ENCODE measurements at places on chromosomes 11 and 22. TPM values are rescaled to one million over a fixed set of nuclear protein-coding genes. Genes with fewer than 3 reads are reported as not detected.

GRCh38 chr11:122882857-122883645 is 492 bp downstream of the JHY start:
- peak; percentile 18 for DNase-seq

Gene KDELR3
- total RNA-seq = 5.3 TPM

GRCh38 chr11:133833898-133834681 is 11.2 kb downstream of the SPATA19 start:
- DNase-seq = no peak

- DNase-seq = no peak
These were observed 6.5 kb downstream of the IGLL5 start for GRCh38 chr22:22893891-22894739.

DNA sequence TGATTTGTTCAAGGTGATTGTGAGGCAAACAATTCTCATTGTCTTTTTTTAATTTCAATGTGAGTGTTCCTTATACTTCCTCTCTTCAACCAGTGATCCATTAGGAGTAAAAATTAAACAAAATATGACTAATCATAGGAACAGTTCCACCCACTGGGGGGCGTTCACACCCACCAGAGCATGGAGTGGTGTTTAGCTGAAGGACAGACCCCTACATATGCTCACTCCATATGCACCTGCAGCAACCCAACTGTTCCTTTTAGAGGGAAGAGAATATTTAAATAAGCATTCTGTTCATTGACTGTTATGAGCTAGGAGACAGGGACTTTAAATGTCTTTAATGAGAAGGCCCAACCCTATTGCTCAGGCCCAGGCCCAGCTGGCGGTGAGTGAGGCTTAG is 78.7 kb upstream of the DRD2 start:
- no peak for DNase-seq

Gene GSTT2B
- 2.1 TPM for total RNA-seq

DNA sequence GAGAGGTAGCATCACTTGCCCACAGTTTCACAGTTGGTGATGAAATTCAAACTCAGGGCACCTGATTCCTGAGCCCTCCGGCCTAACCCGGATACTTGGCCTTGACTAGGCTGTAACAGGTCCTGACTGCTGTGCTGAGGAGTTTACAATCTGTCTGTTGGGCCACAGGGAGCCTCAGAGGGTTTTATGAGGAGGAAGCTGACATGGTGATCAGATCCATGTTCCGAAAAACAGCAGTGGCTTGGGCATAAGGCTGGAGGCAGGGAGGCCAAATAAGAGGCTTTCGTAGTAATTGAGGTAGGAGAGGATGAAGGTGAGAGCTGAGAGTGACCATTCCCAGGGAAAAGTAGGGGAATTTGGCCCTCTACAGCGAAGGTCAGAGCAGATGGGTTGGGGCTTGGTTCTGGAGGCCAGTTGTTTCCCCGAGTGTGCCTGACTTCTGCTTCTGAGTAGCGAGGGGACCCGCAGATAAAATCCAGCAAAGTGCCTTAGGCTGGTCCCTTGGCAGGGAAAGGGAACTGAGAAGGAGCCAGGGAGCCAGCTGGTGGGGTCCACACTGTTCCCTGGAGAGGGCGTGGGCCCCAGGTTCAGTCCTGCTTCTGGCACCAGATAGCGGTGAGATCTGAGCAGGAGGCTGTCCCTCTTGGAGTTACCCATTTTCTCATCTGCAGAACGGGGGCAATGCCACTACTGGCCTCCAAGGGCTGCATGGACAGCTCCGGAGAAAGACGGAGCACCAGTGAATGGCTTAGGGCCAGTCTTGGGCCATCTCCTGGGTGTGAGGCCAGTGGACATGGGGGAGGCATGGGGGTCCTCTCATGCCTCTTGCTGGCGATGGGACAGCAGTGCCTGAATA is 6.5 kb downstream of the PRDM11 start:
- no peak for DNase-seq

Gene GAS2L1
- total RNA-seq = 8.9 TPM

GRCh38 chr11:70532066-70532440 is 133.7 kb downstream of the CTTN start:
- DNase-seq = no peak

GRCh38 chr22:43269246-43269645 is 73.9 kb downstream of the SCUBE1 start:
- DNase-seq = peak; percentile 35

DNA sequence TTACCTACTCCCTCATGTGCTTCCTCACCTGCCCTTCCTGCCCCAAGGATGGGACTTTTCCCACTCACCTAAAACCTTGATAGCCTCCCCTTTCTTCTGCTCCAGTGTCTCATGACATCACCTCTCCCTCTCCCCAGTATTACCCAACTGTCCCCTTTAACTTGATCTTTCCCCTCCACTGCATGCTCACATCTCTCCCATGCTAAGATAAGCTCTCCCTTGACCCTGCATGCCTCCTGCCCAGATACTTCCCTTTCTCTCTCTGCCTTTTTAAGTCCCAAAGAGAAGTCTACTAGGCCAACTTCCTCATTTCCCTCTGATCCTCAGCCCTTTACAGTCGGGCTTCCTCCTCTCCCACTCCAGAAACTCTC is 14.8 kb downstream of the CD3E start:
- DNase-seq = no peak

- DNase-seq = no peak
These were observed 49.1 kb downstream of the MICAL2 start for GRCh38 chr11:12159351-12160099.

GRCh38 chr11:65496304-65497140 is 2.3 kb upstream of the MALAT1 start:
- DNase-seq = no peak

Gene EMID1
- 9.0 TPM for total RNA-seq

GRCh38 chr11:73334384-73335203 is 26.5 kb downstream of the ARHGEF17 start:
- no peak for DNase-seq

Gene SMCO4
- total RNA-seq = 23.1 TPM

- no peak for DNase-seq
These were observed 633.0 kb downstream of the TBC1D22A start for GRCh38 chr22:47395481-47395880.

Gene MPEG1
- total RNA-seq = not detected

GRCh38 chr22:20663941-20664593 is 109.8 kb upstream of the SERPIND1 start:
- DNase-seq = no peak

Gene TRIM29
- not detected for total RNA-seq

Gene LDHAL6A
- total RNA-seq = not detected

- no peak for DNase-seq
These were observed 9.8 kb downstream of the RELT start for GRCh38 chr11:73386016-73386415.

Gene CHST1
- total RNA-seq = 1.1 TPM

DNA sequence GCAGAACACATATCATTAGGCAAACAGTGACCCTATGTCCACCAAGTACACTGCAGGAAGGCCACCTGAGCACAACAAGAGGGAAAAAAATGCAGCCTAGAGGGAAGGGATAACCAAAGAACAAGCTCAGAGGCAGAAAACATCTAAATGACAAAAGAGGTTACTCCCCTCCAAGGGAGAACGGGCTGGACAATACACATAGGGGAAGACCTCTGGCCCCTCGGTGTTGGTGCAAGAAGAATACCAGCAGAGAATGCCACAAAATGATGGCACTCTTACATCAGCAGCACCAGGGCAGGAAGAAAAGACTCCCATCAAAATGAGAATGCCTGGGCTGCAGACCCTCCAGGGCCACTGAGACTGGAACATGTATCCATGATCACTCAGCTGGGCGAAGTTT is 66.6 kb upstream of the OPCML start:
- no peak for DNase-seq

GRCh38 chr11:77322926-77323590 is 21.6 kb upstream of the GDPD4 start:
- DNase-seq = no peak

GRCh38 chr11:35420371-35420770 is 1.0 kb upstream of the SLC1A2 start:
- no peak for DNase-seq

Gene NRIP3
- total RNA-seq = 1.7 TPM

Gene ADAMTS8
- total RNA-seq = 0.21 TPM

GRCh38 chr11:128695539-128696221 is 1.8 kb downstream of the FLI1 start:
- DNase-seq = no peak

DNA sequence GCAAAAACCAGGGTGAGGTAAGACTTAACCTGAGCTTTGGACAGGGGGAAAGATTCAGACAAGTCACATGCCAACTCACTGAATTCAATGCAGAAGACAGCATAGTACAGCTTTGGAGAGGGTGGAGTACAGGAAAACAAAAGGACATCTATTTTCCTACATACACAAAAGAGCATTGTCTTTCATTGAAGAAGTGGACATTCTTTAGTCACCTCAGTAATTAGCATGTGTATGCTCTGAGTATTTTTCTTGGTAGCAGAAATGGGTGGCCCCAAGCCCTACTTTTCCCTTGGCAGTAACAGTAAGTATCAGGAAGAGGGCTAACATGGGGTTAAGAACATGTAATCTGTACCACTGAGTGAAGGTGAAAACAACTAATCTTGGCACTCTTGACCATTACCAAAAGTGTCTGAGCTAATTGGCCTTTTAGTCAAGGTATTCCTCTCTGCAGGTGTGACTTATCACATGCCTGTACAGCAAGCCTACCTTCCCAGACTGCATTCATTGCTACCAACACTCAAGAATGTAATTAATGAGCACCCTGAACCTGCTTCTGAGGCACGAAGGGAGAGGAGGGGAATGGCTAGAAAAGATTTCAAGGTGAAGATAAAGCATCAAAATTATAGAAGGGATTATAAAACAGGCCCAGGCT is 33.9 kb downstream of the SYTL2 start:
- no peak for DNase-seq

Gene OR4C13
- not detected for total RNA-seq

Gene BTBD18
- total RNA-seq = not detected

Gene MS4A3
- not detected for total RNA-seq

DNA sequence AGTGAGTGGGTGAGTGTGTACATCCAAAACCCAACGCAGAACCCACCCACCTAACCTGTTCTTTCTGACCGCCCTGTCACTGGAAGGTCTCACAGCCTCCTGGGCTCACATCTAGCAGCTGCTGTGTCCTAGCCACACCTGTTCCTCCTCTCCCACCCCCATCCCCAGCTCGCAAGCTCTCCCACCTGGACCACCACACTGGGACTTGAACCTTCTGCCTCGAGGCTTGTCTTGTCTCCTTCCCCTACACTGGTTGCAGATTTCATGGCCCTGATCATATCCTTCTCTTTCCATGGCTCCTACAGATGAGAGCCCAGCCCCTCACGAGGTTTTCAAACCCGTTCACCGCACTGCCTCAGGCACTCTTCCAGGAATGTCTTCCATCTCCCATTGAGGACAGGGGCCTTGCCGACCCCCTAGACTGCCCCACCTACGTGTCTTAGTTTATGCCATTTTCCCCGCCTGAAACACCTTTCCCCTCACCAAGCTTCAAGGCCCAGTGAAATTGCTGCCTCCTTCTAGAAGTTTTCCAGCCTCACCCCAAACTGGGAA is 6.7 kb downstream of the IFITM10 start:
- DNase-seq = no peak

DNA sequence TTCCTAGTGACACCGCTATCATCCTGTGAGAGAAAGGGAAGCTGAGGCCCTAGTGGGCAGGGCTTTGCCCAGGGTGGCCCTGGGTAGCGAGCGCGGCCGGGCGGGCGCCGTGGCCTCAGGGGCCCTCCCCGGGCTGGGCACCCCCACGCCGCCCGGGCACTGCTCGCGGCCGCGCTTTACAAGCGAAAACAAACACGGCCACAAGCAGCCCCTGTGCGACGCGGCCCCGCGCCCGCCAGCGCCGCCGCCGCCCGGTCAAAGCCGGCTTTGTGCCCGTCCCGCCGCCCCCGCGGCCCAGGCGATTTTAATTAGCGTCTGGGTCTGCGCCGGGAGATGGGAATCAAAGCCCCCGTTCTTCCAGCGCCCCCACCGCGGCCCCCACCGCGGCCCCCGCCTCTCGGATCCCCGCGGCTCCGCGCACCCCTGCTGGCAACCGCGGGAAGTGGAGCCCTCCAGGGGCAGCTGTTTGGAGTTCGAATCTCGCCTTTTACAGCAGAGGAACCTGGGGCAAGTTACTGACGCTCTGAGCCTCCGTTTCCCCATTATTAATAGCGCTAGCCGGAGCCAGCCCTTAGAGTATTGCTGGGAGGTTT is 47.9 kb downstream of the CHRDL2 start:
- DNase-seq = peak; percentile 35

GRCh38 chr11:110125632-110126031 is 32.4 kb downstream of the ZC3H12C start:
- DNase-seq = no peak

GRCh38 chr22:49208004-49208402 is 619.7 kb downstream of the BRD1 start:
- DNase-seq = no peak

Gene ASRGL1
- 50.1 TPM for total RNA-seq

DNA sequence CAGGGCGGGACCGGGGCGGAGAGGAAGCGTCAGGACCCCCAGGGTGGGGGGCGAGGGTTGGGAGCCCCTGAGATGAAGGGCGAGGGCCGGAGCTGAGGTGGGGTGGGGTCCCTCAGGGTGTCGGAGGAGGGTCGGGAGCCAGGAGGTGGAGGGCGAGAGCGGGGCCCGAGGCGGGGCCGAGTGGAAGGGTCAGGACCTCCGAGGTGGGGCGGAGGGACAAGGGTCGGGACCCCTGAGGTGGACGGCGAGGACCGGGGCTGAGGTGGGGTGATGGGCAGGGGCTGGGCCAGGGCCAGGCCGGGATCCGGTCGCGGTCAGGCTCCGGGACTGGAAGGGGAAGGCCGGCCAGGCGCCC is 409 bp downstream of the SMC1B start:
- no peak for DNase-seq

DNA sequence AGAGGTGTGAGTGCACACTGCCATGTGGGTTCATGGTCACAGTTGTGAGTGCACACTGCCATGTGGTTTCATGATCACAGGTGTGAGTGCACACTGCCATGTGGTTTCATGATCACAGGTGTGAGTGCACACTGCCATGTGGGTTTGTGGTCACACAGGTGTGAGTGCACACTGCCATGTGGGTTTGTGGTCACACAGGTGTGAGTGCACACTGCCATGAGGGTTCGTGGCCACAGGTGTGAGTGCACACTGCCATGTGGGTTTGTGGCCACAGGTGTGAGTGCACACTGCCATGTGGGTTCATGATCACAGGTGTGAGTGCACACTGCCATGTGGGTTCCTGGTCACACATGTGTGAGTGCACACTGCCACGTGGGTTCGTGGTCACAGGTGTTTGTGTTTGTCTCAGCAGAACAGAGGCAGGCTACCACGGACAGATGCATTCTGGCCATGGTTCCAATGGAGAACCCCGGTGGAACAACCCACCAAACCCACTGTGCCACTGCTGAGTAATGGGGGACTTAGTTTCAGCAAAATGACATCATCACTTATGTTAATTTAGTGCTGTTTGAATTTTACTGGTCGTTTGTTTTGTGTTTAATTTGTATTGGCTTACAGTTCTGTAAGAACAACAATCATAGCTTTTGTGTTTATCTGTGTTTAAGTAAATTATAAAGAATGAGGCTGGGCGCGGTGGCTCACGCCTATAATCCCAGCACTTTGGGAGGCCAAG is 57.2 kb downstream of the RPS6KA4 start:
- no peak for DNase-seq

DNA sequence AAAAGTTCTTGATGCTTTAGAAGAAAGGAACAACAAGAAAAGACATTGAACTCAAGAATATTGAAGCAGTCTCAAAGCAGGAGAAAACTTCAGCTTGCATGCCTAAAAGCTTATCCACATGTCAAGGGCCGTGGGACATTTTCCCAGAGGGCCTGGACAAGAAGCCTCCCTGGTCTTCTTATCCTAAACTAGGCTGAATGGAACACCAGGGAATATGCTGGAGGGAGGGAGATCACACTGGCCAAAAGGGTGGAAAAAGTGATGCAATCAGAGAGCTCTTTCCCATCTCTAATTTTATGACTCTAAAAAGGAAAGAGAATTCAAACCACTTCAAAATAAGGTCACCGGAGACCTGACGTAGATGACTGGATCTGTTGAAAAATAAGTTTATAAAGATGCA is 107.2 kb downstream of the MPPED2 start:
- DNase-seq = no peak

Measured in neural crest cell (in vitro differentiated cells).